Mucosa of descending colon (tissue), 3 donors: ENCODE measurements at places on chromosomes 6 and 20. TPM values are rescaled to one million over a fixed set of nuclear protein-coding genes. Genes with fewer than 3 reads are reported as not detected.

GRCh38 chr6:85494547-85495536, 45.0 kb downstream of the NT5E start:
- no peak for DNase-seq

- no peak for DNase-seq
These were observed 64.4 kb downstream of the HACE1 start for GRCh38 chr6:104795363-104795762.

DNA sequence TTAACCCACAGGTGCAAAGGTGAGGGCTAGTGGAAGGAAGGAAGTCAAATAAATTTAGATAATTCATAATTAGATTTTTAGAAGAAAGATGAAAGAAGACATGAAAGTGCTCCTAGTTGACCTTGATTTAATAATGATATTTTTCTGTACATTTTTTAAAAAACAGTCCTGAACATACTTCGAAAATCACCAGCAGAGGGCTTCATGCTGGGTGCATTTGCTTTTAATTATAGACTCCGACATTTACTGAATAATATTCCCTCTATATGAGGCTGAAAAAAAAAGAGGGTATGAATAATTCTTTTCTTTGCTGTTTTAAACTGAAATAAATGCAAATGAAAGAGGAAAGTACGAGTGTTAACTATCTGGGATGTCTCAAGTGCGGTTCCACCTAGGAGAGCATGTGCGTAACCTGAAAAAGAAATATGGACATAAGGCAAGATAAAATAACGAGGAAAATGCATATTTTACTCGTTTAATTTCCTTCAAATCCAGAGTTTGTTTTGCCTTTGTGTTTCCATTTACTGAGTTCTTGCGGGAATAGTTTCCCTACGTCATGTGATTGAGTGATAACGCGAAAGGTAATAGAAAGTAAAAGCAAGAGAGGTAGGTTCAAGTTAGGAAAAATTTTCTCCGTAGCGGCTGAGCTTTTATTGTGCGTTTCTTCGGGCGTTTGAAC, 3.1 kb upstream of the TFAP2B start:
- DNase-seq: no peak

DNA sequence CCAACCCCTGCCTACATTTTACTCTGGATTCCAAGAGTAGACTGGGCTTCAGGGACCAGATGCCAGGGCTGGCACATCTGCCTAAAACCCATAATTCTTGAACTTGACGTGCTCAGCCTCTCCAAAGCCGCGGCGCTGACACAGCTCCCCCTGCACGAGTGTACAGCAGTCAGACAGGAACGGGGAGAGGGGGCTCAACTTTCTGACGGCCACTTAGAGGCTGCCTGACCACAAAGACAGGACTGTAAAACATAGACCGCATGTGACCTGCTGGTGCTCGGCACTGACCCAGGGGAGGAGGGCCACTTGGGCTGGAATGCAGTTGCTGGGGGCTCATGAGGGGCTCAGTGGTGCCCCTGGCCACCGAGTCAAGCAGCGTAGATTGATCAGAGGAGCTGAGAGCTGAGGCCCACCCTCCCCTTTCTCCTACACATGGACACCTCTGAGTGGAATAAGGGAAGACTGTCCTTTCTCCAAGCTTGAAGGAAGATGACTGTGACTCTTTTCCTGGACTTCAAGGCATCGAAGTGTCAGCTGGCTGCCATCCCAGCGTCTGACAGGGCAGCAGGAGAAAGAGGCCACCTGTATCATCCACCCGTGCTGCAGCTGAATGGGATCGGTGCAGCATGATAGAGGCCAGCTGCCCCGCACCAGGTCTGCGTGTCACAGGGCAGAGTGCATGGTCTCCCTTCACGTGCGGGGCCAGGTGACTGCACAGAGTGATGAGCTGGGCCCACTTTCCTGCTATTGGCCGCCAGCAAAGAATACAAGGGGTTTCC, 171.3 kb upstream of the AGPAT4 start:
- no peak for DNase-seq

DNA sequence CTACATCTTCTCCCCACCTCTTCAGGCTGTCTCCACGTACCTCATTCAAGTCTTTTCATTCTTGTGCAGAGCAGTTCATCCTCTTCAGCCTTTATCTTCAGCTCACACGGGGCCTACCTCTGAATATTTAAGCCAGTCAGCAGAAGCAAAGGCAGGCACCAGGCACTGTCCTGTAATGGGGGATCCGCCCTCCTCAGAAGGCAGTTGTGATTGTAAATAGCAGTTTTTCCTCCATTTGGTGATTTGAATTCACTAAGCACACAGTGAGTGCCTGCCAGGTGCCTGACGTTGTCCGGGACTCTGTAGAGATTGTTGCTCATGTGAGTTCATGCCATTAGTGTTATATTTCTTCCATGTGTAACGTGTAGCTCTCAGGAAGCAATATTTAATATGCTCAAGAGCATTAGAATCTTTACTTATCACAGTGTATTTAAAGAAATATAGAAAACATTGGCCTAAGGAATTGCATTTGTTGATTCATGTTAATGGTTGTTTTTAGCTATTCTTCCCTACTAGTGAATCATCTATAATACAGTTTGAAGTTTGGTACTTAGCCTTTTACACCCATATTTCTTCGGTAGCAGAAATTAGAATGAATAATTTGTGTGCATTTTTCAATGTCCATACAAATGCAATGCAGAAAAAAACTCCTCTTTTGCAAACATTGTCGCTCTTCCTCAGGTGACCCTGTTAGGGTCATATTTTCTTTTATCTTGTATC, 17.9 kb downstream of the BPHL start:
- no peak for DNase-seq

GRCh38 chr20:55159230-55159629, 683.8 kb downstream of the DOK5 start:
- DNase-seq: no peak

GRCh38 chr6:108080010-108080780, 5.7 kb upstream of the OSTM1 start:
- no peak for DNase-seq

GRCh38 chr20:58587467-58587866, 63.6 kb upstream of the STX16 start:
- DNase-seq: no peak

DNA sequence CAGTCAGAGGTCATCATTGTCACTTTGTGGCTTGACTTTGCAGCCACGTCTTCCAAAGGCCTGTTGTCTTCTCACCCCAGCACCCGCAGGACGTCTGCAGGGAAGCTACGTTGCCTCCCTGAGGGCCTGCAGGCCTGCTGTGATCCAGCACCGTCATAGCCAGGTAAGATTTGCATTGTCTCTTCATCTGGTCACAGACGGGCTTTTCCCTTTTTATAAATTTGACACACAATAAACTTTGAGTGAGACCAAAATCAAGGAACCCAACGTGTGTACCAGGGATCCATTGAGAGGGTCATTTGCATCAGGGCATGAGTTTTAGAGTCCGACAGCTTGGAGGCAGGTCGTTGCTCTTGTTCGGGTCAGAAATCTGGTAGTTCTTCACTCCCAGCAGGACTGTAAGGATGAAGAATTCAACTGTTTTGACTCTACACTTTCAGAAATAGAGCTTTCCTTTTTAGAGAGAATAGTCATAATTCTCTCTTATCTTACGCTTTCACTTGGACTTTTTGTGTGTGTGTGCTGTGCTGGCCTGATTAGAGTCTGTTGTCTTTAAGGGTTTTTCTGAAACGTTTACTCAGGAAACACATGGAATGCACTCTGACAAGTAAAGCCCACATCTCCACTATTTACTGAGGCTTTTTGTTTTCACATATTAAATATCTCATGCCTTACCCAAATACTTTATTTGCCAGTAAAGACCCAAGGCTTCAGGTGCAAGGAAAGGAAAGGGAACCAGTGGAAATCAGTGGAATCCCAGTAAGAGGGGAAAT, 177.2 kb upstream of the TAB2 start:
- DNase-seq: peak; percentile 28

MYBL2 gene
- total RNA-seq: 1.9 TPM
